ENCODE measurements at places on chromosomes 12 and 14.

DNA sequence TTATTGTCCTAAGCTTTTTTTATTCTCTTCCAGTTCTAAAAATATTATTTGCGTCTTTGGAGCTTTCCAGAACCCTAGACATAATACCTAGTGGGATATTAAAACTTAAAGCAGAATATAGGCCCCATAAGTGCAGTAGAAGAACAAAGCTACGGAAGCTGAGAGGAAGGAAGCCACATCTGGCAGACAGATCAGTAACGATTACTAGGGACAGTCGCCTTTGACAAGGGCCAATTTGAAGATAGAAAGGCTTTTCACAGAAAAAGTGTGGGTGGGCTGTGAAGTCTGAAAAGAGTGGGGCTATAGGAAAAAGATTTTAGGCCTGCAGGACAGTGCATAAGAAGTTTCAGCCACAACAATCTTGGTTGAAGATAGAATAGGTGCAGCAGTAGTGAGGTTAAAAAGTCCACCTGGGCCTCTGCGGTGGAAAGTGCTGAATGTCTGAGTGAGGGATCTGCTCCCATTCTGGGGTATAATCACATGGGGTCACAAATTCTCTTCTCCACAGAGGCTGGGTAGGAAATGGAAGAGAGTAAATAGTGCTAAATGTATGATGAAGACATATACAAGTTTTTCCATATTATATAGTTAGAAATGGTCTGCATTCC, 114.5 kb downstream of the CMAS start:
- no peak for DNase-seq

DNA sequence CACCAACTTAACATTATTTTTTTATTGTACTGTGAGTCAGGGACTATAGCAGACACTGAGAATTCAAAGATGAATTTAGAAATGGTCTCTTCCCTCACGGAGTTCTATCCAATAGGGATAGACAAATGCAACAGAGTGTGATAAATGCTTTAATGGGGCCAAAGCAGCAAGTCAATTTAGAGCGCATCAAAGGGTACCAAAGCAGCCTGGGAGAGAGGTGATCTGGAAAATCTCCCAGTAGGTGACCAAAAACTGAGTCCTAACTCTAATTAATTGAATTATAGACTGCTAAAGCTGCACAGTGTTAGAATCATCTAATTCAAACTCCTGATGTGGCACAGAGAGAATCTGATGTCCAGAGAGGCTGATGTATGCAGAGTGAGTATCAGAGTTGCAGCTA, 2.6 kb downstream of the LIN7A start:
- no peak for DNase-seq

GRCh38 chr14:35878272-35879150, 52.4 kb downstream of the BRMS1L start:
- no peak for DNase-seq

DNA sequence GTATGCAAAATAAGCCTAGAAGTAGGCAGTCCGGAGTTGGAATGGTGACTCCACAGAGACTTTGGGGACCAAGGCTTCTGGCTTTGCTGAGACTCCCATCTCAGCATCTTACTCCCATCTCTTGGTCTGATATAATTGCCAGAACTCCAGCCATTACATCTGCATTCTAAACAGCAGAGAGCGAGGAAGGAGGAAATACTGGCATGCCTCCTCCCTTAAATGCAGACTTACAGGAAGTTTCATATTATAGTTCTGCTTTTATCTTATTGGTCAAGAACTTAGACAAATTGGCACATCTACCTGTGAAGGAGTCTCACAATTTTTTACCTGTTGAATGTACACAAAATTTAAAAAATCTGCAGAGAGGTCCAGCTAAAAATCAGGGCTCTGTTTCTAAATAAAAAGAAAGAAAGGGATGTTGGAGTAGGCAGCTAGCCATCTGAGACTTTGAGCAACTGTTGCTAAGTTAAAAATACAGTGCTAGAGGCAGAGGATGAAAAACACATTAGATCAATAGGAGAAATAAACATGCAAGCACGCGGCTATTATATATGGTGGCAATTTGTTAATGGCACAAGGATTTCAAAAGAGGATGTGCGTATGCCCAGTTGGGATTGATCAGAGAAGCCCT, 209.9 kb upstream of the HMGA2 start:
- DNase-seq = no peak

- DNase-seq = no peak
Measured at GRCh38 chr14:46887144-46887543, 235.6 kb upstream of the RPL10L start.

GRCh38 chr14:35844494-35844893, 18.4 kb downstream of the BRMS1L start:
- no peak for DNase-seq

DNA sequence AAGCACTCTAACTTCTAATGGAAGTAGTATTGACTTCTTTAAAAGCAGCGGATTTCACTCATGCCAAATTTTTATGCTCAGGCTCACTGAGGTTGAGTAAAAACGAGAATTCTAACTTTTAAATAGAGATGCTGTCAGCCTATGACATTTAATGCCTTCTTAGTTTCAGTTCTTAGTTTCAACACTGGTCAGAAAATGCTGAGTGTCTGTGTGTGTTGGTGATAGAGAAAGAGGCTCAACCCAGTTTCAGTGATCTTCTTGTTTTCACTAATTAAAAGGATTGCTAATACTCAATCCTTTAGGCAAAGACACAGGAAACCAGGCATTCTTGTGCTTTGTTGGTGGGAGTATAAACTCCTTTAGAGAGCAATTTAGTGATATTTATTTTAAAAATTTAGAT, 31.0 kb downstream of the PEBP1 start:
- no peak for DNase-seq

- DNase-seq = no peak
Measured at GRCh38 chr12:27013611-27014084, 536 bp downstream of the TM7SF3 start.

- no peak for DNase-seq
Measured at GRCh38 chr12:54700301-54700700, 52.1 kb upstream of the DCD start.

DNA sequence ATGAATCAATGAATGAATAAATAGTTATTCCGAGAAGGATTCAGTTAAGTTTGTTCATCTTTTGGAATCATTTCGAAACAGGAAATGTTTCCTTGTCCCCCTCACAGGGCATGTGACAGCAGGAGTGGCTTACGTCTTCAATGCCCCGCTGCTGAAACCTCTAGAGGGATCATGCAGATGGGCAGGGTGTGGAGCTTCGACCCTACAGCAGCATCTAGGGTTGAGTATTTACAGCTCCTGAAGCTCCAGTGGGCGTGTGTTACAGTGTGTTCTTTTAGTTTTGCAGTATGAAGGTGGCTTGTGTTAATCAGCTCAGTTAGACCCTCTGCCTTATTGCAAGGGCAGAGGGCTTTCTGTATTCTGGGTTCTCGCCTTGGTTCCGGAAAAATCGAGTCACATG, 2.6 kb downstream of the NAV3 start:
- DNase-seq = no peak

GRCh38 chr12:113862590-113863454, 103.3 kb downstream of the RBM19 start:
- no peak for DNase-seq

DNA sequence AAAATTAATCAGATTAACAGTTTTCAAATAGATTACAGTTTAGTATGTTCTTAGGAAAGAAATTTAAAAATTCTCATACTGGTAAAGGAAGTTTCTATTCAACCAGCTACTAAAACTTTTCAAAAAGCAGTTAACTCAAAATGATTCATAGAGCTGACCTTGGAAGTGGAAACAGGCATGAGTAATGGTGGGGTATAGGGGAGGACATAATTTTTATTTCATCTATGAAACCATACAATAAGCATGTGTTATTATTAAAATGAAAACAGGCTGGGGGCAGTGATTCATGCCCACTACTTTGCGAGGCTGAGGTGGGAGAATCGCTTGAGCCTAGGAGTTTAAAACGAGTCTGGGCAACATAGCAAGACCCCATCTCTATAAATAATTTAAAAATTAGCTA, 73.0 kb downstream of the DNAI7 start:
- no peak for DNase-seq

DNA sequence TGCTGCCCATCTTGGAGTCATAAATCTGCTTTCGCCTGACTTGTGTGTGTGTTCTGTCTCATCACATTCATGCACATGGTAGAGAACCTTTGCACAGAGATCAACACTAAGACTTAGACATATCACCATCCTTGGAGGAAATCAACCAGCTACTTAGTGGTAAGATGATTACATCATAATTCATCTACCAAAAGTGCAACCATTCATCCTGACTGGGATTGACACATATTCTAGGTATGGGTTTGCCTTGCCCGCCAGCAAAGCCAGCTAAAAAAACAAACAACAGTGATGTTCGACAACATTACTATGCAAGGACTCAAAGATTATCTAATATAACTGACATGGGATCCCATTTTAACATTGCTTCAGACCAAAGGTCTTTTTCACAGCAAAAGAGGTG, 228.7 kb downstream of the NUAK1 start:
- no peak for DNase-seq

GRCh38 chr12:52533686-52534470, 13.7 kb upstream of the KRT5 start:
- no peak for DNase-seq

DNA sequence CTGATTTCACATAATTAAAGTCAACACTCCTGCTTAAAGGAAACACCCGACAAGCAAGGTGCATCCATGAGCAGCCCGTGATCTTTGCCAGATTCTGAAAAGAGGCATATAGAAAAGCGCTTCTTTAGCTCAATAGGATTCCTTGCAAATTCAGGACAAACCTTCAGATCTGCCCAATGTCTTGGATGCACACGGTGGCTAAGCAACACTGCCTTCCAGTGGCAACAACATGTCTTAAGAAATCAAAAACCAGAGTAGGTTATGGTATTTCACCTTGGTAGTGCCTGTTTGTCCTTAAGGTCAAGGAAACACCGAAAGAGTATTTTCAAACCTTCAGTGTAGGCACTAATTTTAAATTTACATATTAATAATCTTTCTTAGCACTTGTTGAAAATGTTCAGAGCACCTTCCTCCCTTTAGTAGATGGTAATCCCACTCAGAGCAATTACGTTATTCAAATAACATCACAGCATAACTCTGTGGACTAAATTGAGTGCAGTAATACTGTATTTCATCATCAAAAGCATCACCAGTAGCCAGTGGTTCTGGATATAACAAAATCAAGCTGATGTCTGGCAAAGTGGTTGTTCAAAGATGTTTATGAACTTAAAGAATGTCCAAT, 58.0 kb upstream of the CDKN3 start:
- no peak for DNase-seq

DNA sequence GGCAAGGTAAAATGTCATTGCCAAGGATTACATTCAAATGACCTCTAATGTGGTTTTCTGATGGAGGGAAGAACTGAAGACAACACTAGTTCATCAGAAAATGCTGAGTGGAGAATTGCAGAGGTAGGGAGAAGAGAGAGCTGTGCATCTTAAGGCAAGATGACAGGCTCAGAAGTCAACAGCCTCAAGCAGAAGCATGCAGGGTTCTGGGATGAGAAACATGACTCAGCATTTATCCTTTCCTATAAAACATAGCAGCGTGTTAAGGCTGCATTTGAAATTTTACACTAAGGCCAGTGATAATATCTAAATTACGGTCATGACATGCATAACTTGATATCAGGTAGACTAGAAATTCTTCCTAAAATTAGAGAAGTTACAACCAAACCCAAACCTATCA, 53.7 kb upstream of the DYRK2 start:
- no peak for DNase-seq

- DNase-seq = no peak
Measured at GRCh38 chr14:62015243-62015642, 253.0 kb downstream of the SNAPC1 start.

- DNase-seq = no peak
Measured at GRCh38 chr12:28234444-28234843, 44.2 kb downstream of the CCDC91 start.

GRCh38 chr12:29043069-29043468, 106.0 kb upstream of the FAR2 start:
- DNase-seq = no peak

DNA sequence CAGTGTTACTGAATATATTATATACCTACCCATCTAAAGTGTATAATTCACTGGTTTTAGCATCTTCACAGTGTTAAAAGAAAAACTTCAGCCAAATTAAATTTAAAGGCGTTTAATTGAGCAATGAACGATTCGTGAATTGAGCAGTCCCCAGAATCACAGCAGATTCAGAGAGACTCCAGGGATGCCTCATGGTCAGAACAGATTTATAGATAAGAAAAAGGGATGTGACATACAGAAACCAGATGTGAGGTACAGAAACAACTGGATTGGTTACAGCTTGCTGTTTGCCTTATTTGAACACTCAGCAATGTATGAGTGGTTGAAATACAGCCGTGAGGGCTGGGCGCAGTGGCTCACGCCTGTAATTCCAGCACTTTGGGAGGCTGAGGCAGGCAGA, 84.6 kb downstream of the WNK1 start:
- DNase-seq = no peak

- no peak for DNase-seq
Measured at GRCh38 chr14:61111209-61111665, 130.2 kb downstream of the SLC38A6 start.

DNA sequence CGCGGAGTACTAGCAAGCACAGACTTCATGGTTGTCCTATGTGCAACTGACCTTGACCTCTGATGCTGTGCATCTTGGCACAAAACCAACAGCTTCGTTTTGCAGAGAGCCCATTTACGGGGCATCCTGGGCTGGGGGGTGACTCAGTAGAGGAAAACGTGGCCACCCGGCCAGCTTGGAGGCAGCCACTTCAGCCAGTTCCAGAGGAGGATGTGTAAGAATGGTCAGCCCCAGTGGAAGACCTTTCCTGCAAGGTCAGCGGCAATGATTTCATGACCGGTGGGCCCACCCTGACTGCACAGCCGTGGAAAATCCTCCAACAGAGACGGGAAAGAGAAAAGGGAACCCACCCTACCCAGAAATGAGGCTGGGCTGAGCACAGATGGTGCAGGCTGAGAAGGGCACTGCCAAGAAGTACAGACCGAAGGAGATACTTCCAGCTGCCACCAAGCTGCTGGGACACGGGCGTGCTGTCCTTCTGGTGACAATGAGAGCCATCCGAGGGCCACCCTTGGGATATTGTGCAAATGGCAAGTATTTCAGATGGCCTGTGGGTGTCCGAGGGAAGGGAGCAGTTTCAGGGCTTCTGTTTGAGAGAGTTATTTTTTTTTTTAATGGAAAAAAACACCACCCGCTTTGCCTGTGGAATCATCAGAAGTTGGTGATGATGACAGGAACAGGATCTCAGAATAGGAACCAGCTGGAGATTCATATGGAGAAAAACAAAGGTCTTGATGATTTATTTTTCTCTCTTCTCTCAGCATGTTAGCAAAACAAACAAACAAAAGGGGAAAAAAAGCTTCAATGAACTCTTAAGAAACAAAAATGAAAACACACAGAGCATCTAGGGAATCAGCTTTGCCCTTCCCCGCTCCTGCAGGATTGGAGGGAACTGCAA, 120.2 kb upstream of the RFLNA start:
- no peak for DNase-seq

All from stimulated activated CD4-positive, alpha-beta T cell treated with anti-CD3 and anti-CD28 coated beads, TNF-alpha, amount 100 ng/mL, for 48 hours (primary cell).